Kasumi-1 (cell line): ENCODE measurements at places on chromosomes 13 and 19.

DNA sequence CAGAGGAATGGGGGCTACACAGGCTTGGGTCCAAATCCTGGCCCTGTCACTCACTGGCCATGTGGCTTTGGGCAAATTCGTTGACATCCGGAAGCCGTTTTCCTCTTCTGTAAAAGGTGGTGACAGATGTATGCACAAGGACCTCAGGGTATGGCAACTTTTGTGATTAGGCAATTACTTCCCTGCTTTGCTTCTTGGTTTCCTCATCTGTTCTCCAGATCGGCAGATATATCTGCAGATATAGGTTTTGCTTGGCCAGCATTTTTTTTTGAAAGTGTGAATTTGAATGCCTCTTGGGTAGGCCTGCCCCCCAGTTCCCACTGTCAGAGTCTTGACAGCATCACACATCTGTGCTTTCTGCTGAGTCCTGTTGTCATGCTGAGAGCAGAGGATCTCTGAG is 17.7 kb downstream of the TMEM272 start:
- DNase-seq = peak; percentile 93

DNA sequence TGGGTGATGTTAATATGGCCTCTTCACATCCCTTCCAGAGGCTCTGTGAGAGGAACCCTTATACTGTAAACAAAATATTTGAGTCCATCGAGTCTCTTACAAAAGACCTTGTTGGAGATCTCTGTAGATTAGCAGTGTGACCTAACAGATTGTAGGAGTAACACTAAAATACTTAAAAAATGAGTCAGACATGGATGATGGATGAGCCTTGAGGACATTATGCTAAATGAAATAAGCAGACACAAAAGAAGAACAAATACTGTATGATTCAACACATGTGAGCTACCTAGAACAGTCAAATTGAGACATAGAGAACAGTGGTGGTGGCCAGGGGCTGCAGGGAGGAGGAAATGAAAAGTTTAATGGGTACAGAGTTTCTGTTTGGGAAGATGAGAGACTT is 152.2 kb upstream of the UBL3 start:
- DNase-seq = no peak

- DNase-seq = no peak
Observed at GRCh38 chr13:23730251-23730650, 158.9 kb downstream of the MIPEP start.

GRCh38 chr13:27595055-27595811 is 25.1 kb downstream of the LNX2 start:
- DNase-seq = no peak

DNA sequence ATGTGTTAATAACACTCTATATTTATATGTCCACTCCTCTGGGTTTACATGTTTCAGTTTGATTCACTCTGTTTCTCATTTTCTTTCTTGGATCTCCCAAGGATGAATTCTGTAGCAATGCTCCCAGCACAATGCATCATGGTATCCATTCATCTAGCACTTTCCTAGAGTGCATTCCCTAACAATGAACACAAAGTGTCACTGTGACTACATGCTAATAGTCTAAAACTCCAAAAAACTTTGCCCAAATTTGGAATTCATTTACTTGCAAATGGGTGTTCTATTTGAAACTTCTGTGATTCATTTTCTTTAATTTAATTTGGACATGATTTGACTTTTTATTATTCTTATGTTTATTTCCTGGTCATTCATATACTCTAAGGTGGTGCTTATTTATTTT is 286.3 kb downstream of the POU4F1 start:
- DNase-seq = peak; percentile 36

DNA sequence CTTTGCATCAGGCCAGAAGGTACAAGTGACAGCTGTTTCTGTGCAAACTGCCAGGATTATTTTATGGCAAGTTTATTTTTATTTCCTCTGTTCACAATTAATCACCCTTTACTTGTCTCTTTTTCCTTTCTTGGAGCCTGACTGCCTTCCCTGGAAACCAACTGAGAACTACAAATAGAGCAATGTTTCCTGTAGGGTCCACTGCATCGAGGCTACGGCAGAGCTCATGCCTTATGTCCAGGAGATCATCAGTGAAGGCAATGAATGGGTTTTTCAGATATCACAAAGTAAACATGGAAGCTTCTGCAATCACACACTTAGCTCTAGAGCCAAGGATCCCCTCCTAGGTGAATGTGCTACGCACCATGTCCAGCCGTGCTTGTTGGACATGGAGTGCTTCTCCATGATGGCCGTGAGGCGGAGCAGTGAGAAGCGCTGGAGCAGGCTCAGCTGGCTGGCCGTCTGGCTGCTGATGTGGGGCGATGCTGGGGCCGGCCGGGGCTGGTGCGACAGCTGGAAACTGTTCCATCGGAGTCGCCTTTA is 110.9 kb downstream of the KL start:
- no peak for DNase-seq

GRCh38 chr19:33410915-33411401 is 37.4 kb downstream of the CEBPG start:
- DNase-seq = no peak

GRCh38 chr13:43878892-43879754 is at the start of gene CCDC122:
CCDC122 (minus strand) TSS chr13:43879740; CDS start chr13:43869376, 10,364 bp downstream.
- peak; percentile 56 for DNase-seq

DNA sequence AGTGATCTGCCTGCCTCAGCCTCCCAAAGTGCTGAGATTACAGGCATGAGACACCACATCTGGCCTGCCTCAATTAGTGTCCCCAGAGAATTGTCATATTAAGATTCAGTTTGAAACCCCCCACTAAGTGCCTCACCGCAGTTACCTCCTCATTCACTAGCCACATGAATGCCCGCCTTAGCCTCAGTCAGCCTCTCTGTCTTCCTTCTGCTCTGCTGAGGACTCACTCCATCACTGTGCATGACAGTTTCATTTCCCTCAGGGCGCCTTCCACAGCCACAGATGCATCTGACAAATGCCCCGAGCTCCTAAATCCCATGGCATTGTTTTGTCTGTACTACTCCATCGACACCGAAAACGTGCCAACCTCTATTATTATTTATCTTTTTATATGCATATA is 23.3 kb downstream of the MIPEP start:
- DNase-seq = no peak

DNA sequence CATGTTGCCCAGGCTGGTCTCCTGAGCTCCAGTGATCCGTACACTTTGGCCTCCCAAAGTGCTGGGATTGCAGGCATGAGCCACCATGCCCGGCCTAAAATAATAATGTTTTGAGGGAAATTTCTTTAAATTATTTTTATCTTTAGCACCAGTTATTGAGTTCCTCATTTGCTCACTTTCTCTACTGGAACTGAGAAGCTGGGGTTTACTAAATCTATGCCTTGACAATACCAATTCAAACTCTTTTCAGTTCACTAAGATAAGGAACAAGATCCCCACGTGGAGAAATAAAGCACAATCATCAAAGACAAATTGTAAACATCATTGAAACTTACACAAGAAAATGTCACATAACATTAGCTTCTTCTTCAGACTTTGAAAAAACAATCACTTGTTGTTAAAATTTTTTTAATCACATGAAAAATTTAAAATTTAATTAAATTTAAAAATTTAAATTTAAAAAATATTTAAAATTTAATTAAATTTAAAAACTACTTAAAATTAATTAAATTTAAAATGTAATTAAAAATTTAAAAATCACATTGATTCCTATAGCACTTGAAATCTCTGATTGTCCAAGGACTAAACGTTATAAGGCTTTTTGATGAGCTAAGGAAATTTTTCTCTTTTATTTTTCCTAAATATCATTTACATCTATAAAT is 25.2 kb upstream of the XPO4 start:
- DNase-seq = no peak

GRCh38 chr19:55600662-55601028 is 557 bp downstream of the ZNF524 start:
- DNase-seq = no peak

DNA sequence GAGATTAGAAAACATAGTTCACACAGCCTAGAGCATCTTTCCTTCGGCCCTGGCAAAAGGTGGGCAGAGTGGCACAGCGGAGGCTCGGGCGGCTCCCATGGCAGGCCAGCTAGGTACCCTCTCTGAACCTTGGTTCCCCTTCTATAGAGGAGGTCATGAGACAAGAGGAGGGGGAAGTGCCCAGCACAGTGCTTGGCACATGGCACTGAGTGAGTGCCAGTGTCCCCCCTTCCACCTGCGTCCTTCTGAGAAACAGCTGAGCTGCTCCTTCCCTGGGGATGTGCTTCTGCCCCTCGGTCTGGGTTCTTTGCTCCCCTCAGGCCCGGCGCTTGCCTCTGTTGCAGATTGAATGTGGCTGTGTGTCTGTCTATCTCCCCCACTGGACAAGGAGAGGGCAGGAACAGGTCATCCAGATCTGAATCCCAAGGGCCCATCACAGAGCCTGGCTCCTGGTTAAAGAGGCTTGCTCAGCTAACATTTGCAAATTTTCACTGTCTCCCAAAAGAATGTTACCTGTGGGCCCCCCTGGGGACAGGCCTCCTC is 165.6 kb downstream of the USP12 start:
- DNase-seq = no peak

DNA sequence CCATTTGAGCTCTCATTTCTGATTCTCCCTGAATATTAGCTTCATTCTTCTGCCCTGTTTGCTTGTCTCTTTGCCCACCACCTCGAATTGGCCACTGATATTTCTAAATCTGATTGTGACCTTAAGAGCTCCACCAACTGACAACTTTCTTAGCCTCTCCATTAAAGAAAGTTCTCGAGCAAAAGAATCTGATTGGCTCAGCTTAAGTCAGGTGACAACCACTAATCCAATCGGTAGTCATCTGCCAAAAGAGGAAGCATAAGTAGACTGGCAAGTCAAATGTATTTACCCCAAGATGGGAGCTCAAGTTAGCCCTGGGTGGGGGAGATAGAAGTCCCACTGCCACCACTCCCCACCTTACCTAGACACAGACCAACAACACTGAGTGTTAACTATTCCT is 41.5 kb downstream of the NOTCH3 start:
- DNase-seq = no peak

GRCh38 chr13:102707467-102707866 is 12.6 kb upstream of the METTL21C start:
- DNase-seq = no peak

DNA sequence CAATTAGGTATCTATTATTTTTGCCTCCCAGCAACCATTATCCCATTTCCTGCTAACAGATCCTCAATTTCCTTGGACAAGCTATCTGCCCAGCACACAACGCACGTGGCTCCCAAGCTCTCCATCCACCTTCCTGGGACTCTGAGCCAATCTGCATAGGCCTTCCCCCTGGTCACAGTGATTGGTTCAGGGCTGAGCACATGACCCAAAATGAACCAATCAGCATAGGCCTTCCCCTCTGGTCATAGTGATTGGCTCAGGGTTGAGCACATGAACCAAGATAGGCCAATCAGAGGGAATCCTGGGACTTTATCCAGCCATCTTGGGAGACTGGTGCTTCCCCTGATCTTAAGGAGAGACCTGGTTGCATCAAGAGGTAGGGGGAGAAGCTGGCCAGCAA is 5.8 kb downstream of the CPAMD8 start:
- DNase-seq = no peak

- peak; percentile 80 for DNase-seq
Observed at GRCh38 chr13:95530178-95530577, 22.3 kb upstream of the CLDN10 start.

DNA sequence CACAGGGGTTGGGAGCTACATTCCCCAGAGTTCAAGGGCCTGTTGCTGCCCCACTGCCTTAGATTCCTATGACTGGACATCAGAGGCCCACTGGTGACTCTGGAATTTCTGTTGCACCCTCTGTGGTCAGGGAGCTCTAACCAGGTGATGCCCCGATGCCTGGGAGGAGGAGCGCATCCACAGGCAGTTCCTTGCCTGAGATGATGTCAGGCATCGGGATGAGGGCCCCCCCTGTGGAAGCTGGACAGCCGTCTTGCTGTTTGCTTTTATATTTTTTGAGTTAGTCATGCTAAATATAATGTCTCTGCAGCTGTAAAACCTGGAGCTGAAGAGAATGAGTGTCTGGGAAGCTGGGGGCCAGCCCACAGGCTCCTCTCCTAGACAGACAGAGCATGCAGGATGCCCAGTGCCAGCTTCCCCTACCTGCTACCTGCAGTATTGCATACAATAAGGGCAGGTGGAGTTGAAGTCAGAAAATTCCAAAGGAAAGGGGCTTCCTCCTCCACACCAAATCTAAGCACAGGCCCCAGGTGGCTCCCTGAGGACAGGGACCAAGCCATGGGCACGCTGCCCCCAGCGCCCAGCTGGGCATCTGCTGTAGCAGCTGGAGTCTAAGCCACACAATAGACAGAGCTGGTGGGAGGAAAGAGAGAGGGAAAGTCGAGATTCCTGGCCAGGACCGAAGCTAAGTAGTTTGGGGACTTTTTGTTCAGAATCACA is 16.2 kb downstream of the COL4A2 start:
- no peak for DNase-seq
